ENCODE measurements at places on chromosomes 3 and 15.

DNA sequence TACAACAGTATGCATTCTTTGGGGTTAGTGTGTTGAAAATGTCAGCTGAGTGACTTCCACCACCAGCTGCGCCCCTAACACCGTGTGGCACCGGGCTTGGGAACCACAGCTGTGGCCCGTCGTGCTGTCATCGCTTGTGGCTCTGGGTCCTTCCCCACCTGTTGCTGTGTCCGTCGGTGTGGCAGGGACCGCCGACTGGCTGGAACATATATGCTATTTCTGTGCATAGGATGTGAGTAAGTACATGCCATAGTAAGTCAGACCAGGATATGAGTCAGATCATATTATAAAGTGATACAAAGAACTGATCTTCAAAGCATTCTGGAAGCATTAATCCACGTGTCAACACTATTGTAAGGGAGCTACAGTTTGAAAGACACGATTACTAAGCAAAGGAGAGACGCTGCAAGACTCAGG lies 31.9 kb downstream of the EHD4 start:
- DNase-seq, result peak; percentile 13

GRCh38 chr3:125585595-125586223 lies 9.6 kb downstream of the OSBPL11 start:
- DNase-seq, result no peak

DNA sequence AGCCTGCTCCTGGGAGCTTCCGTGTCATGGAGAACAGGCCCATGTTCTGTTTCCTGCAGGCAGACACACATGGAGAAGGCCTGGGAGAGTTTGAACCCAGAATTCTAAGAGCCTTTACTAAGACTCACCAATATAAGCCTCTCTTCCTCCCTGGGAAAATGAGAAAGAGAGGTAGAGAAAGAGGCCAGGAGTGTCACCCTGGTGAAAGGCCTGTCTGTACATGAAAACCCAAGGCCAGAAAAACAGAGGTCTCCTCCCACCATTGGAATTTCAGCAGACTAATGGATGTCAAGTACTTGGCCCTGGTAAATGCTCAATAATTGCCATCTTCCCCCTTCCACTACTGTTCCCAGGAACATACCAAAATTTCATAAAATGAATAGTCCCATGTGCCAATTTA lies 117.6 kb downstream of the TOP2B start:
- no peak for DNase-seq

- no peak for DNase-seq
Measured at GRCh38 chr15:89494941-89495637, 1.3 kb downstream of the RHCG start.

GRCh38 chr3:126494204-126494969 lies 18.7 kb upstream of the ZXDC start:
- no peak for DNase-seq

DNA sequence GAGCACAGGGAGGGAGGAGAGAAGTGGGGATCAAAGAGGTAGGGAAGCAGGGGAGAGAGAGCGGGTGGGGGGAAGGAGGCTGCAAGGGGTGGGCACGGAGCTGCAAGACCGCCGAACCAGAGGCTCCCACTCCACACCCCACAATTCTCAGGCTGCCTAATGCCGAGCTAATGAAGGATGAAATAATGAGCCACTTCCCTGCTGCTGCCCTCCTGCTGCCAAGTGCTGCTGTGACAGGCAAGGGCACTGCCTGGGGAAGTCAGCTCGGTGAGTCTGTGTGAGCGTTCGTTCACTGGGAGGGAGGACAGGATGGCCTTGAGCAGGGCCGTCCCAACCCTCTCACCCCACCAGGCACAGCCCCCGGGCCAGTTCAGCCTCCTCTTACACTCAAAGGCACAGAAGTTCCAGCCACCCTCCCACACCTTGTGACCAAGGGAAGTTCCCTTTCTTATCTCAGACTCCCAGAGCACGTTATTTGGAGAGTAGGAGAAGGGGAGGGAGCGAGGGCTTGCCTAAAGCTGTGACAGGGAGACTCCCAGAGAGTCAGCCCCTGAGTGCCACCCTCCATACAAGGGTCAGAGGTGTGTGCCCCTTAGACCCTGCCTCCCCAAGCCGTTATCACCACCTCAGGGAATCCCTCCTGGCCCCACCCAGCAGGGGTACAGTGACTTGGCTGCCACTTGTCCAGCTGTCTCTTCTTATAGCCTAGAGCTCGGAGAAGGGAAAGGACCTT lies 12.4 kb downstream of the GLYCTK start:
- DNase-seq, result no peak

GRCh38 chr3:195181741-195182469 lies 89.1 kb downstream of the XXYLT1 start:
- no peak for DNase-seq

- DNase-seq, result no peak
Measured at GRCh38 chr15:82730022-82730530, 20.4 kb upstream of the AP3B2 start.

DNA sequence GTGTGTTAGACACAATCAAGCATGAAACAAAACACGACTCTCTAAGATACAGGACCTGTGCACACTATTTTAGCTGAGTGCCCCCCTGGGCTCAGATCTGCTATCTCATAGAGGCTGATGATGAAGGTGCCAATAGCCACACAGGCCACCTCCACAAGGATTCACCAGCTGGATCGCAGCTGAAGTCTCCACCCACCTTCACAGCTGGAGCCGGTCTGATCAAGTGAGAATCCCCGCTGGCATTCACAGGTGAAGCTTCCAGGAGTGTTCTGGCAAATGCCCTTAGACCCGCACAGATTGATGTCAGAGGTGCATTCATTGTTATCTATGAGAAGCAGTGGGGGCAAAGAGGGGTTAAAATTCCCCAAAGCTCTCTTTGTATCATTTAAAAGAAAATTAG lies 90.1 kb downstream of the DUT start:
- no peak for DNase-seq

DNA sequence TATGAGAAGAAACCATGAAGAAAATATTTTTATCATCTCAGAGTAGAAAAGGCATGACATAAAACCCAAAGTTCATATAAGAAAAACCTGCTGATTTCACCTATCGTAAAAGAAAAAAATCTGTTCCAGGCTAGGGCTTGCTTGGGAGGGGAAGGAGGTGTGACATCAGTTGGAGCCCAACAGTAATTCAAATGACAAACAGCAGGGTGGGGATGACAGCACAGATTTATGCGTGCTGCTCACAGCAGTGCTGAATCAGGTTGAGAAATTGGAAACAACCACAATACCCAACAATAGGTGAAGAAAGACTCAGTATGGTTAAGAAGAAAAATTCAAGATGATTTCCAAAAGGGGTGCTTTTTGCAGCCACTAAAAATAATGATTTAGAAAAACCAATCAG lies 172.4 kb downstream of the PDE8A start:
- no peak for DNase-seq

DNA sequence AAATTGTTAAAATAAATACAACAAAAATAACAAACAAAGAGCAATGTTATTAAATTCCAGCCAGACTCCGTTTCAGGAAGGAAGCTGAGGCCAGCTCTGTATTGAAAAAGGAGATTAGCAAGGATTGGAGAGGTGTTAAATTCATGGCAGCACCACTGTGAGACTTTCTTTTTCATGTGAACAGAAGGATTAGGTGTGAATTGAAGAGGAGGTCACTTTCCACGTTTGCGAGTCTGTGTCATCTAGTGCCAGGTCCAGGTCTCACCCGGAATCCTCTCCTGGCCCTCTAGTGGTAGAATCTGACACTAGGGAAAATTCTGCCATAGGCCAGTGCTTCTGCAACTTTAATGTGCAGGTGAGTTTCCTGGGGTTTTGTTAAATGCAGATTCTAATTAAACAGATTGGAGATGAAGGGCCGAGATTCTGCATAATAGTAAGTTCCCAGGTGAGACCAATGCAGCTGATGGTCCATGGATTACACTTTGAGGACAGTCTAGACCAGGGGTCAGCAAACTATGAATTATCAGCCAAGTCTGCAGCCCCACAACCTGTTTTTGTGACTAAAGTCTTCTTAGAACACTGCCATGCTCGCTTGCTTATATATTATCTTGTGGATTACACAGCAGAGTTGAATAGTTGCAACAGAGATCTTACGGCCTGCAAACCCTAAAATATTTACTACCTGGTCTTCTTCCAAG lies 9.2 kb upstream of the SLC6A1 start:
- no peak for DNase-seq

- no peak for DNase-seq
Measured at GRCh38 chr3:186599142-186599784, 13.6 kb upstream of the AHSG start.

- no peak for DNase-seq
Measured at GRCh38 chr15:53530761-53531160, 228.7 kb downstream of the WDR72 start.

GRCh38 chr15:76258460-76258859 lies 52.8 kb downstream of the ETFA start:
- no peak for DNase-seq

DNA sequence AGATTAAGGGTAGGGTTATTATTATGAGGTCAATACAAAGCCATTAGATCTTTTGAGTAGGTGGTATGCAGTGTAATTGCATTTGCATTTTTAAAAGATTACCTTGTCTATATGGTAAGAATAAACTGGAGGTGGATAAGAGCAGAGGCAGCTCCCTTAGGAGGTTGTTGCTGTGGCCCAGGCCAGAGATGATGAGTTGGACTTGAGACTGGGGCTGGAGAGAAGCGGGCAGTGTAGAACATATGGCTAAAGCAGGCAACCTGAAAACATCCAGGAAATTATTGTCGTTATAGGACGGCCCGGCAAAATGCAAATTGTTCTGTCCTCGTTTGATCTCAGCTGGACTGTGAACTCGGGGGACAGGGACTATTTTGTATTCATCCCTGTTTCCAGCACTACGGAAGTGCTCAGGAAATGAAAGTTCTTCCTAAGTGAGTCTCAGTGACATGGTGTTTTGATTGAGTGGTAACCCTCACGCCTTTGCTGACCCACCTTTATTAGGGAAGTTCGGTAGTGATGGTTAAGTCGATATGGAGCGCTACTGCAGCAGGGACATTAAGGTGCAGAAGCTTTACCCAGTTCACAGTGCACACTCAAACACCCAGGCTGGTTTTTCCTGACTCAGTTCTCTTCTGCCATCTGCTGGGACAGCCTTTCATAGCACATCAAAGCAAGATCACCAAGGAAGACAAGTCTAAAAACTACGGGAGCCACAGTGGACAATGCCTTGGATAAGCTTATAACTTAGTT lies 27.2 kb upstream of the VPS33B start:
- no peak for DNase-seq

- DNase-seq, result no peak
Measured at GRCh38 chr3:81898336-81898735, 136.9 kb upstream of the GBE1 start.

GRCh38 chr15:100372739-100373119 lies 31.0 kb upstream of the ADAMTS17 start:
- DNase-seq, result no peak

DNA sequence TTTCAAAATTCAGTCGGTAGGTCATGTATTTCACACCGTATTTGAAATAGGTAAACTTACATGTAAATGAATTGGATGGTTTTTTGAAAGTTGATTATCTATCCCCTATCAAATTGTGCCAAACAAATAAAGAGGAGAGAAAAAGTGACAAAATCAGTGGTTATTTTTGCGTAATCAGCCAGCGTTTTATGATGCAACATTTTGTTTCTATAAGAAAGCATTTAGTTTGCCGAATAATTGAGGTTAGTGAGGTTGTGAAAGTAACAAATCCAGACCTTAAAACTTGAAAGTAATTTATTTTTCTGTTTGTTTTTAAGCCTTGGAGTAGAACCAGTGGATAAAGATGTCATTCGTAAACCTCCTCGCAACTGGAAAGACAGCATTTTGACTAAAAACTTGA lies 29.3 kb downstream of the ASTE1 start:
- DNase-seq, result no peak

DNA sequence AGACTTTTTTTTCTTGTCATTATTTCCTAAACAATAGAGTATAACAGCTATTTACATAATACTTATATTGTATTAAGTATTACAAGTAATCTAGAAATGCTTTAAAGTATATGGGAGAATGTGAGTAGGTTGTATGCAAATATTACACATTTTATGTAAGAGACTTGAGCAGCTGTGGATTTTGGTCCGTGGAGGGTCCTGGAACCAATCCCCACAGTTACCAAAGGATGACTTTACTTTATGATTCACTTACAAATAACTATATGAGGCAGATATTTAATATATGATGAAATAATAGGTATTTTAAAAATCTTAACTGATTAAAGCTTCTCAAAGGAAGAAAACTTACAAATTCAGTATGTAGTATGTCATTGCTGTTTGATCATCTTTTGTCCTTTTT lies 56.3 kb downstream of the PPP2R3A start:
- DNase-seq, result no peak

DNA sequence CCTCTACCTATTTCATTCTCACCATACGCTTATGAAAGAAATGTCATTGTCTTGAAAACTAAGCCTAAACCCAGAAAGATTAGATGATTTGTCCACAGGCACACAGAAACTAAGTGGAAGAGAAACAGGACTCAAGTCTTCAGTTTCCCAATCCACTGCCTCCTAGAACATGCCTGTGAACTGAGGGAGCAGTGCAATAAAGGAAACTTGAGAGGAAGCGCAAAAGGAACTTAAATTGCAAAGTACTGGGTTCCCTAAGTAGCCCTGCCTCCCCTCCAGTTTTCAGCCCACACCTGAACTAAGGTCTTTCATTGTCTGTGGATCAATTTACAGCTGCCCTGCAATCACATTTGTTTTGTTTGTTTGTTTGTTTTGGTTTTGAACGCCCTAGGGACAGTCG lies 56.7 kb upstream of the TSEN2 start:
- no peak for DNase-seq

- no peak for DNase-seq
Measured at GRCh38 chr15:55118344-55118870, 78.3 kb downstream of the RSL24D1 start.

DNA sequence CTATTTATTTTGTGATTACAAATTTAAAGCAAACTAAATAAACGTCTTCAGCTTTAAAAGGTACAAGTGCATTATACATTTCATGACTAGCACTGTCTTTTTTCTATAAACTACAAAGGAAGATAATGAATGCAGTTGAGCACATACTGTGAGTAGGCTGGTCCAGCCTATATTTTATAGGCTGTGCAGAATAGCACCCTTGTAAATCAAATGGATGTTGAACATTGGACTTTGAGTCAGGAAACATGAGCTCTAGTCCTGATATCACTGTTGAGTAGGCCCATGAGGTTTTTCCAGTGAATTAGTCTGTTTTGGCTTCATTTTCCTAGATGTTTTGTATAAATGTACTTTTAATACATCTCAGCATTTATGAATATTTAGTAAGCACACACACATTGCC lies 447.3 kb upstream of the KCNMB2 start:
- DNase-seq, result no peak

GRCh38 chr15:61720197-61720704 lies 340.0 kb downstream of the VPS13C start:
- DNase-seq, result no peak
